Tibial nerve (tissue), 4 donors: ENCODE measurements at places on chromosomes 12 and 14. TPM values are rescaled to one million over a fixed set of nuclear protein-coding genes. Genes with fewer than 3 reads are reported as not detected.

DNA sequence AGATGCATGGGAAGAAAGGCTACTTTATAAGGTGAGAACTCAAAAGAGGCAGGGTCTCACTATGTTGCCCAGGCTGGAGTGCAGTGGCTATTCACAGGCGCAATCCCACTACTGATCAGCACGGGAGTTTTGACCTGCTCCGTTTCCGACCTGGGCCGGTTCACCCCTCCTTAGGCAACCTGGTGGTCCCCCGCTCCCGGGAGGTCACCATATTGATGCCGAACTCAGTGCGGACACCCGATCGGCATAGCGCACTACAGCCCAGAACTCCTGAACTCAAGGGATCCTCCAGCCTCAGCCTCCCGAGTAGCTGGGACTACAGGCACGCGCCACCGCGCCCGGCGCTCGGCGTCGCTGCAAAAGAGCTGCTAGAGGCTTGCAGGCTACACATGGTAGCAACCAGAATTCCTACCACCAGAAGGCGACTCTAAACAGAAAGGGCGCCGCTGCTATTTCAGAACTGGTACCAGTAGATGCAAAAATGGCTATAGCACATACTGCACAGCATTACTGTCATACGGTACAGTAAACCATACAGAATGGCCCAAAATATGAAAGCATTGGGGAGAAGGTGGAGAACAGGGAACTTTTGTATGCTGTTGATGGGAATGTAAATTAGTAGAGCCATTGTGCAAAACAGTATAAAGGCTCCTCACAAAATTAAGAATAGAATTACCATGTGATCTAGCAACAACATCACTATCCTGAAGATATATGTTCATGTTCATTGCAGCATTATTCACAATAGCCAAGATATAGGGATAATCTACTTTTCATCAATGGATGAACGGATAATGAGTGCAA is 1.2 kb upstream of the NEMF start:
- H3K4me3 ChIP-seq: peak overlapping the region; percentile 87
- no peak overlapping the region for H3K27ac ChIP-seq
- peaks cover 7% of the 10 kb centered on the region for H3K4me1 ChIP-seq
- DNase-seq: no peak
- H3K36me3 ChIP-seq: peaks cover 8% of the 10 kb centered on the region
- no peaks in the 10 kb centered on the region for H3K27me3 ChIP-seq

DNA sequence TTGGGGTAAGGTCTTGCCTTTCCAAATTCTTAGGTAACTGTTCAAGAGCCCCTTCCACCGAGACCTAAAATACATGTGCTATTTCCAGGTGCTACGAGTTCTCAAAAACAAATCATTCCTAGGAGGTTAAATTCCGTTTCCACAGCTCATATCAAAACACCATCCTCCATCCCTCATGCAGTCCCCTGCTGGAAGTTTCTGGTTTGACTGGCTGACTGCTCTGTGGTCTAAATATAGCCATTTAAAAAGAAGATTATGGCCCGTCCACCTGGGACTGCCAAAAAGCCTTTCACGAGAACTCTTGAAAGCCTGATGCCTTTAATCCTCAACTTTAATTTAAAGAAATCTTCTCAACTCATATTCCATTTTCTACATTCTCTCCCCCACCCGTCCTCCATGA is 201.5 kb upstream of the MYL2 start:
- H3K36me3 ChIP-seq: no peaks in the 10 kb centered on the region
- no peaks in the 10 kb centered on the region for H3K4me1 ChIP-seq
- DNase-seq: no peak
- H3K27me3 ChIP-seq: no peaks in the 10 kb centered on the region
- H3K4me3 ChIP-seq: no peak overlapping the region
- no peak overlapping the region for H3K27ac ChIP-seq

DNA sequence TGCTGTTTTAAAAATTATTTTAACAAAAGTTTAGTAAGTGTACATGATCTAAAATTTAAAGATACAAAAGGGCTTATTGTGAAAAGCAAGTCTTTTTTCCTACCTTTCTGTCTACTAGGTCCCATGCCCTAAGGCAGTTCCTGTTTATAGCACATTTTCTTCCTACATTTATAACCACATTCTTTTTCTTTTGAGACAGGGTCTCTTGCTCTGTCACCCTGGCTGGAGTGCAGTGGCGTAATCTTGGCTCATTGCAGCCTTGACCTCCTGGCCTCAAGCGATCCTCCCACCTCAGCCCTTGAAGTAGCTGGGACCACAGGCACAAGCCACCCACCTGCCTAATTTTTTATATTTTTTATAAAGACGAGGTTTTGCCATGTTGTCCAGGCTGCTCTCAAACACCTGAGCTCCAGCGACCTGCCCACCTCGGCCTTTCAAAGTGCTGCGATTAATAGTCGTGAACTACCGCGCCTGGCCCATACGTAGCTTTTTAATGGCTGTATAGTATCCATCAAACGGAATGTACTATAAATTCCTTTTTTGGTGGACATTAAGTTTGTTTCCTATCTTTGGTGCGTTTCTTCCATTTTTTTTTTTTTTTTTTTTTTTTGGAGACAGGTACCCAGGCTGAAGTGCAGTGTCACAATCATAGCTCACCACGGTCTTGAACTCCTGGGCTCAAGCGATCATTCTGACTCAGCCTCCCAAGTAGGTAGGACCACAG is 20.9 kb downstream of the FRS2 start:
- no peaks in the 10 kb centered on the region for H3K36me3 ChIP-seq
- H3K4me1 ChIP-seq: no peaks in the 10 kb centered on the region
- H3K27ac ChIP-seq: no peak overlapping the region
- no peak overlapping the region for H3K4me3 ChIP-seq
- no peak for DNase-seq

GRCh38 chr12:90038289-90038688 is 329.7 kb upstream of the ATP2B1 start:
- DNase-seq: no peak
- H3K4me3 ChIP-seq: no peak overlapping the region
- H3K36me3 ChIP-seq: no peaks in the 10 kb centered on the region

GRCh38 chr12:96343347-96343954 is 56.8 kb downstream of the CDK17 start:
- peaks cover 16% of the 10 kb centered on the region for H3K4me1 ChIP-seq
- H3K27ac ChIP-seq: no peak overlapping the region
- no peak overlapping the region for H3K4me3 ChIP-seq
- H3K27me3 ChIP-seq: no peaks in the 10 kb centered on the region

GRCh38 chr12:2876431-2877046 is 435 bp downstream of the FOXM1 start:
- H3K4me1 ChIP-seq: peaks cover 25% of the 10 kb centered on the region
- H3K27ac ChIP-seq: no peak overlapping the region
- no peak for DNase-seq
- H3K27me3 ChIP-seq: no peaks in the 10 kb centered on the region
- H3K36me3 ChIP-seq: no peaks in the 10 kb centered on the region

DNA sequence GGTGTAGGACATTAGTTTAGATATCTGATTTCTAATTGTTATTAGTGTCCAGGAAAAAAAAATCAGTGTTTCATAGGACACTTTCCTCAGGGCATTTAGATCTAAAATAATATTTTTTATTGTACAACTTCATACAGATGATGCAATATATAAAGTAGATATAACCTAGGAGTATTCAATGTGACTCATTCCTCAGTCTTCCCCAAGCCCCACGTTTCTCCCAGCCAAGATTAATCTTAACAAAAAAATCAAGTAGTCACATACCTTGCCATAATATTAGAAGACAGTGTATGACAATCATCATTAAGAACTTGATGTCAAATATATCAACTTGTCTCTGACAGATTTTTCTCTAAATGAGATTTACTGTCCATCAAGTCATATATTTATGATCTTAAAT is 37.1 kb downstream of the PPFIA2 start:
- H3K4me3 ChIP-seq: no peak overlapping the region
- H3K27me3 ChIP-seq: no peaks in the 10 kb centered on the region
- H3K4me1 ChIP-seq: no peaks in the 10 kb centered on the region
- H3K36me3 ChIP-seq: no peaks in the 10 kb centered on the region

The CAPZA3 gene
- total RNA-seq: not detected

The FAM181A gene
- not detected for total RNA-seq

The SPATS2 gene
- total RNA-seq: 9.0 TPM

The ADAMTS20 gene
- total RNA-seq: not detected

The LHX5 gene
- total RNA-seq: not detected
